Choroid plexus epithelial cell (primary cell): ENCODE measurements at places on chromosomes 3 and 15.

DNA sequence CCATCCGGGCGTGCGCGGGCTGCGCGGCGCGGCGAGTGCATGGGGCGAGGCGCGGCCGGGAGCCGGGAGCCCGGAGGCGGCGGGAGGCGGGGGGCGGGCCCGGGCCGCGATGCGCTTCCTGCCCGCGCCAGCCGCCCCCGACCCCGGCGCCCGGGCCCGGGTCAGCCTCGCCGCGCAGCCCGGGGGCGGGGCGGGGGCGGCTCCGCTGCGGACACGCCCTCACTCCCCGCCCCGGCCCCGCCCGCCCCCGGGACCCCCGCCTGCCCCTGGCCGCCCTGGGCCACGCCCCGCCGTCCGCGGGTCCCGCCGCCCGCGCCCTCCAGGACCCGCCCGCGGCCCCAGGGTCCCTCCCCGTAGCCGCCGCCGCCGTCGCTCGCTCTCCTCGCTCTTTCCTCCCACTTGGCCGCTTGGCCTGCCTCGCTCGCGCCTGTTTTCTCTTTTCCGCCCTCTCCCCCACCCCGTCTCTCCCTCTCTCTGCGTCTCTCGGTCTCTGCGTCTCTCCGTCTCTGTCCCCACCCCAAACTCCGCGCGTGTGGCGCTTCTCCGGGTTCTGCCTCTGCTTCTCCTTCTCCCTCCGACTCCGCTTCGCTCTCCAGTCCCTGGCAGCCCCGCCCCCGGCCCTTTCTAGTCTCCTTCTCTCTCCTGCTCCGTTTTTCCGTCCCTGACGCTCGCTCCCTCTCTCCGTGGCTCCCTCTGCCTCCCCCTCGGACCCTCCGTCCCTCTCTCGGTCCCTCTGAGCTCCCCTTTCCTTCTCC lies at the start of gene PLXND1:
PLXND1 (minus strand) TSS at position 41 of the 755 bp plus-strand sequence; CDS start at position 4, 37 bp downstream.
- DNase-seq: peak; percentile 71

DNA sequence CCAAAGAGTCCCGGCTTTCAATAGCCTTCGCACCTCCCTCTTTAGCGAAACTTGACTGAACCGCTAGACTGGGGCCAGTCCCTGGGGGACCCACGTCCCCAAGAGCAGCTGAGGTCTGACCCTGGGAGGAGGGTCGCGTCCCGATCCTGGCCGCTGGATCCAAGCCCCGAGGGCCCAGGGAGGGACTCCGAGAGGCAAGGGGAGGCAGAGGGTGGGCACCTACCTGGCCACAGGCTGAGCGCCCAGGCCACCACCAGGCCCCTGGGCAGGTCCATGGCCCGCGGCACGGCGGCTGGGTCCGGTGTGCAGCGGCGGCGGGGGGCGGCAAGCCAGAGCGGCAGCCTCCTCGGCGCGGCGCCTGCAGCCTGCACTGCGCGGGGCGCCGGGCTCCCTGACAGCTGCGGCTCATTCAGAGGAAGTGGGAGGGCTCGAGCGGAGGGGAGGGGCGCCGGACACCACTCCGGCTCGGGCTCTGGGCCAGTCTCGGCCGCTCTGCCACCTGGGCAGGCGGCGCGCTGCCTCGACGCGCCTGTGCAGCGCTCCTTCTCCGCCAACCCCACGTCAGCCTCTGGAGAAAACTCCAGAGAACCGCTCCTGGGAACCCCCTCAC lies at the start of gene ITGA11:
ITGA11 (minus strand) TSS at position 372 of the 610 bp plus-strand sequence; CDS start at position 275, 97 bp downstream.
- DNase-seq: peak; percentile 58

- DNase-seq: no peak
Measured at GRCh38 chr3:169172535-169172934, 491.0 kb downstream of the MECOM start.

- DNase-seq: no peak
Measured at GRCh38 chr3:125108833-125109535, 53.2 kb upstream of the HEG1 start.

GRCh38 chr3:122795674-122796195 lies 866 bp downstream of the SLC49A4 start:
- DNase-seq: peak; percentile 16

- no peak for DNase-seq
Measured at GRCh38 chr3:46070595-46071093, 43.4 kb upstream of the XCR1 start.

DNA sequence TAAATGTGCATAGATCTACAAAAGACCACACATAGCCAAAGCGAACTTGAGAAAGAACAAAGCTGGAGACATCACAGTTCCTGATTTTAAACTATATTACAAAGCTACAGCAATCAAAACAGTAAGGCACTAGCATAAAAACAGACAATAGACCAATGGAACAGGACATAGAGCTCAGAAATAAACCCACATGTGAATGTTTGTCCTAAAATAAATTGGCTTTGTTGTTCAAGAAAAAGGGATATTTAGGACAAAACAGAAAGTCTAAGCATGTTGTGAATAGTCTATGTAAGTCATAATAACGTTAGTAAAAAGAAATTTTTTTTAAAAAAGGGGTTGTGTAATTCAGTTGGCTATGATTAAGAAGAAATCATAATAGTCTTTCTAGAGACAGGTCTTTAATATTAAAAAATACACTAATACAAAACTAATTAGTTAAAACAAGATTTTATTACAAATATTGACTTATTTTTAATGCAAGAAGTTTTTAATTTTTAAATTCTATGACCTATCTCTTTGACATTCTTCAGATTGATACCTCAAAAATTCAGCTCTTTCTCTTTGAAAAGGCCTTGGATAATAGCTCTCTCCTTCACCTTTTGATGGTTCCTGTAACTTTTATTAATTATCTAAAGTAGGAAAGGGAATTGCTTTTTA lies 11.6 kb downstream of the TMEM212 start:
- DNase-seq: no peak

- no peak for DNase-seq
Measured at GRCh38 chr3:39272191-39272590, 7.6 kb downstream of the CX3CR1 start.

- DNase-seq: peak; percentile 46
Measured at GRCh38 chr15:96207377-96208006, 123.0 kb upstream of the NR2F2 start.

- no peak for DNase-seq
Measured at GRCh38 chr15:50150349-50150748, 31.3 kb upstream of the ATP8B4 start.

DNA sequence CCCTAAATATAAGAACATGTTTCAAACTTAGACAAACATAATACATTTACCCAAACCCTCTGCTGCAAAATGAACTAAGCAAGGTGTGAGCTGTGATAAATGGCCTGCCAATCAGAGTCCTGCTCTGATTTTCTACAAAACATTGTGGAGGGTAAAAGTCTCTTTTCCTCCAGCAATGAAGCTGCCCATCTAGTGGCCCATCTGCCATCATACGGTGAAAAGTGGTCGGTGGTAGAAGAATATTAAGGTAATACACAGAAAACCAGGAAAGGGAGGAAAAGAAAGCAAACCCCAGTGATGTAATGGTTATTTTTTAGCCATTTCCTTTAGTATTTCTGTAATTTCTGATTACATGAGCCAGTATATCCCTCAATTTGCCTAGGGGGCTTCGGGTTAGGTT lies 838.1 kb downstream of the TBL1XR1 start:
- no peak for DNase-seq

- peak; percentile 12 for DNase-seq
Measured at GRCh38 chr3:32532434-32532833, 29.8 kb upstream of the CMTM6 start.

DNA sequence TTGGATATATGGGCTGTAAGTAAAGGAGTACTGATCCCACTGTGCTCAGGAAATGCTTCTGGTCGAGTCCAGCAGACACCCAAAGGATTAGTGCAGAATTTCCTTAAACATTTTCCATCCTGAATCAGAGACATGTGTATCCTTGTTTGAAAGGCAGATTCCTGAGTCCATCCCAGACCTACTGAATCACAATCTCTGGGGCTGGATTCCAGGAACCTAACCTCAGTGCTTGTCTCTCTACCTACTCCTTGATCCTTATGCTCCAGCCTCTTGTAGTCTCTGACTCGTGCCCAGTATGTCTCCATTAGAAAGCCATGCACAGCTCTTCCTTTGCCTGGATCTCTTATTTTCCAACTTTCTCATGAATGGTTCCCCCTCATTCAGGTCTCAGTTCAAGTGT lies 585.8 kb downstream of the NLGN1 start:
- DNase-seq: no peak

DNA sequence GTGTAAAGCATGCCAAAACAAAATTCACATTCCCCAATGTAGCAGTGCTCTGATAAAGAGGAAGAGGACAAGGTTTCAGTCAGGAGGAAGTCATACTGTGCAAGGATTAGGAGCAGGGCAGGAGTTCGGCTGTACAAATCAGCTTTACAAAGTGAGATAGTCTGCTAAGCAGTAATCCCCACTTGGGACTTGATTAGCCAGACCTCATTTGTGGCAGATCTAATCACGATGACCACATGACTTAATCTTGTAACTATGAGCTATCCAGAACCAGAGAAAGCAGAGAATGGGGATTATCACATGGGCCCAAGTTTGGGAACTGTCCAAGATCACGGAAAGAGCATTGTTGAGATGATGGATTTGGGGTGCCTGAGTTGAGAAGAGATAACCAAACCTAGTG lies 7.8 kb downstream of the DCBLD2 start:
- no peak for DNase-seq

DNA sequence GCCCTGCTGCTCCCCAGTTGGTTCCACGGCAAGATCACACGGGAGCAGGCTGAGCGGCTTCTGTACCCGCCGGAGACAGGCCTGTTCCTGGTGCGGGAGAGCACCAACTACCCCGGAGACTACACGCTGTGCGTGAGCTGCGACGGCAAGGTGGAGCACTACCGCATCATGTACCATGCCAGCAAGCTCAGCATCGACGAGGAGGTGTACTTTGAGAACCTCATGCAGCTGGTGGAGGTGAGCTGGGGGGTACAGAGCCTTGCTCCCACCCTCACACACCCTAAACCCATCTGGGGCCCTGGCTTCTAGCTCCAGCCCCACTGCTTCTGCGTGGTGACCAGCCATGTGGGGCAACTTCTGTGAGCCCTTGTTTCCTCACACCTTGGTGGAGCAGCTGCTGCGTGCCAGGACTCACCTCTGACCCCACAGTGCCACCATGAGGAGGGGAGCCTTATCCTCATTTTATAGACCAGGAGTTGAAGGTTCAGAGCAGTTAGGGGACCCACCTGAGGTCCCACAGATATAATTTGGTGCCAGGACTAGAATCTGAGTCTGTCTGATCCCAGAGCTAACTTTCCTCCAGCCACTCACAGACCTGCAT lies 13.3 kb upstream of the LMAN1L start:
- DNase-seq: no peak

- peak; percentile 76 for DNase-seq
Measured at GRCh38 chr15:40506964-40507571, 36.3 kb downstream of the CHST14 start.

- DNase-seq: no peak
Measured at GRCh38 chr3:69539134-69539533, 153.2 kb upstream of the FRMD4B start.

DNA sequence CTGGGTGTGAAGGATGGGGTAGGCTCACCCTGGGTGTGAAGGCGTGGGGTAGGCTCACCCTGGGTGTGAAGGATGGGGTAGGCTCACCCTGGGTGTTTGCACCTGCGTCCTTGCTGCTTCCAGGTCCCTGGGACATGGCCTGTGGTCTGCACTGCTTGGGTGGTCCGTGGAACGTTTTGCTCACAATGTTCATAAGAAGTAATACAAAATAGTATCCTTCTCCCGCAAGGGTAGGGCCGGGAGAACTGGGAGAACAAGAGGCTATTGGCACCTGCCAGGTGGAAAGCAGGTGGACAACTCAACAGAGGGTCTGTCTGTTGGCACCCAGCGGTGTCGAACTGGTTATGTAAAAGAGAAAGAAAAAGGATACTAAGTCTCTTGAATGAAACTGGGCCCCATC lies 17.0 kb upstream of the PCSK6 start:
- DNase-seq: no peak
